ENCODE measurements at places on chromosomes 2 and 18.

DNA sequence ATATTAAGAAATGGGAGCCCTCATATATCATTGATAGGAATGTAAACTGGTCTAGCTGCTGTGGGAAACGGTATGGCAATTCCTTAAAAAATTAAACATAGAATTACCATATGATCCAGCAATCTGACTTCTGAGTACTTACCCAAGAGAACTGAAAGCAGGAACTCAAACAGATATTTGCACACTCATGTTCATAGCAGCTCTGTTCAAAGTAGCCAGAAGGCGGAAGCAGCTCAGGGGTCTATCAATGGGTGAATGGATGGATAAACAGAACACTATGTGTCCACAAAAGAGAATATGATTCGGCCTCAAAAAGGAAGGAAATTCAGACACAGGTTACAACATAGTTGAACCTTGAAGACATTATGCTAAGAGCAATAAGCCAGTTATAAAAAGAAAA, 135.7 kb upstream of the NDUFV2 start:
- no peak for DNase-seq

- DNase-seq: no peak
Observed at GRCh38 chr2:205571360-205571959, 110.8 kb upstream of the NRP2 start.

GRCh38 chr18:58458304-58458703, 170.6 kb downstream of the ALPK2 start:
- no peak for DNase-seq

DNA sequence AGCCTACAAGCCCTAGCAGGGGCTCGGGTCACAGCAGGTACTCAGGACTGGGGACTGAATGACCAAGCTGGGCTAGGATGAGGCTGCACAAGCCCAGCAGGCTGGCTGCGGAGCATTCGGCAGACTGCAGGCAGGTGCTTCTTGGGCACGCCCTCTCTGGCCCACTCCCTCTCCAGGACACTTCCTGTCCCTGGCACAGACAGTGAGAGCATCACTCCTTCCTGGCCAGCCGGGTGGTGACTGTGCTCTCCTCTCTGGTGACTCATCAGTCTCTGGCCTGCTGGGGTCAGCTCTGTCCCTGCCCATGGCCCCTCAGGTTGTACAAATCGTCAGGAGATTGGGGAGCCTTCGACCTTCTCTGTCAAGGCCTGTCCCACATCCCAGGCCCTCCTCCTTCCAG, 22.5 kb downstream of the C1QL2 start:
- DNase-seq: no peak

DNA sequence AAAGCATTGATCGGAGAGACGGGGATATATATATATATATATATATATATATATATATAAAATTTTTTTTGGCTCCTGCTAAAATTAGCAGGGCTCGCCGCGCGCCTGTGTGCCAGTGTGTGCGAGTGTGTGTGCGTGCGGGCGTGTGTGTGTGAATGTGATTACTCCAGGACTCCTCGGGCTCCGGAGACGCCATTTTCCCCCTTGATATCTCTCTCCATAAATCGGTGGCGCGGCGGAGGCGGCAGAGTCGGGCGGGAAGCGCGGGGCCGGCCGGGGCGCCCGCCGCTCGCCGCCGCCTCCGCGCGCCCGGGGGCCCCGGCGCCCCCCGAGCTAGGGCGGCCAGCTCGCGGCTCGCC, 795 bp upstream of the SETBP1 start:
- no peak for DNase-seq

GRCh38 chr2:71281950-71282349, 49.6 kb upstream of the ZNF638 start:
- DNase-seq: no peak

DNA sequence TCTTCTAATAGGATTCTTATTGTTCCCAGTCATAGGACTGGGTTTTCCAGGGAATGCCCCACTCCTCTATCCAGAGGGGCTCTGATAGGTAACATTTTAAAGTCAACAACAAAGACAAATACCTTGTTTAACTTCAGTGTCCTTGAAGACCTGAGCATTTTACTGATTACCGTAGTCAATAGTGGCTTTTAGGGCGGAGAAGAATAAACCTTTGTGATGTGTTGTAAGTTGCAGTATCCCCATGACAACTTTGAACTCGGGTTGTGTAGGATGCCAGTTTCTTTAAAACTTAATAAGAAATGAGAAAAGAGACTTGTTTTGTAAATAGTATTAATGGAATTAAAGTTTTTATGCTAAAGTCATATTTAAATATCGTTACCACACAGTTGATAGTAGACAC, 6.0 kb downstream of the GATA6 start:
- no peak for DNase-seq
